ENCODE measurements at places on chromosomes 5 and 9.

- DNase-seq: no peak
Observed at GRCh38 chr5:135569755-135570452, 8.9 kb downstream of the CXCL14 start.

DNA sequence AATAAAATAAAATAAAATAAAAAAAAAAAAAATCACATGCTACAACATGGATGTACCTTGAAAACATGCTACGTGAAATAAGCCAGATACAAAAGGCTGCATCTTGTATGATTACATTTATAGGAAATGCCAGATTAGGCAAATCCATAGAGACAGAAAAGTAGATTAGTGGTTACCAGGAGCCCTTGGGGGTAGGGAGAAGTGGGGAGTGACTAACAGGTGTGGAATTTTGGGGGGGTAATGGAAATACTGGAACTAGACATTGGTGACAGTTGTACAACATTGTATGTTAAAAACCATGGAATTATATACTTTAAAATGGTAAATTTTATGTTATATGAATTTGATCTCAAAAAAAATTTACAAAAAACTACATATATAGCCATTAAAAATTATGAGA lies 47.3 kb downstream of the SLC1A1 start:
- no peak for DNase-seq

- no peak for DNase-seq
Observed at GRCh38 chr5:40191150-40191549, 488.6 kb upstream of the PTGER4 start.

DNA sequence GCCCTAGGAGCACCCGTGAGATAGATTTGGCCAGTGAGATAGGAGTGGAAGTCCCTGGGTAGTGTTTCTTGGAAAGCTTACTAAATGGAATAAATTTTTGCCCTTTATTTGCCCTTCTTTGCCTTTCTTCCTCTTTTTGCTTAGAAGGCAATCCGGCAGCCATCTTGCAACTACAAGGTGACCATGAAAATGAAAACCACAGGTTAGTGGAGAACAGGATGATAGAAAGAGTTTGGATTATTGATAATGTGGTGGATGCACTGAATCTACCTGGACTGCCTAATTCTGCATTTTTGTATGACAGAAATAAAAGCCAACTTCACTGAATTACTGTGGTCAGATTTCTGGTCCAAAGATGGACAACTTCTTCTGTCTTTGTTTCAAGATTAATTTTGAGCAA lies 33.2 kb downstream of the TARS1 start:
- no peak for DNase-seq

- DNase-seq: no peak
Observed at GRCh38 chr5:57664700-57665099, 182.1 kb upstream of the ACTBL2 start.

- no peak for DNase-seq
Observed at GRCh38 chr5:80190960-80191359, 64.9 kb downstream of the SERINC5 start.
